ENCODE measurements at places on chromosomes 1 and 21. TPM values are rescaled to one million over a fixed set of nuclear protein-coding genes. Genes with fewer than 3 reads are reported as not detected.

- no peaks in the 10 kb centered on the region for H3K4me1 ChIP-seq
- no peak overlapping the region for H3K4me3 ChIP-seq
- no peak overlapping the region for H3K27ac ChIP-seq
- H3K36me3 ChIP-seq, result peaks cover 25% of the 10 kb centered on the region
- DNase-seq, result no peak
Measured at GRCh38 chr1:110040548-110040947, 6.1 kb downstream of the STRIP1 start.

- H3K27ac ChIP-seq, result no peak overlapping the region
- no peak for DNase-seq
Measured at GRCh38 chr1:224138198-224138597, 24.3 kb downstream of the FBXO28 start.

DNA sequence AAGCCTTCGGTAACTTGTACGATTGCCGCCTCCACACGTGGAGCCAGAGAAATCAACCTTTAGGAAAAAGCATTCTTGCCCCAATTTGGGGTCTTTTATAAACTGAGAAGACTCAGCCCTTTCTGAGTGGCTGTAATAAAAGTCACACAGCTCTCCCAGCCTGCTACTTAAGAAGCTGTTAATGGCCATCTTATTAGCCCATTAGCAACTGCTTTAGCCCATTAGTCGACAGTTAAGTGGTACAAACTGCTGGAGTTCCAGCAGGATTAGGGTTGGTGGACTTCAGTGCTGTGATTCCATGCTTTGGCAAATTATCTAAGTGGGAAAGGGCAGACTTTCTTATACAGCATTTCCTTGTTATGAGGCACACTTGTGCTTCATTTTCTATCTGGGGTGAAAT, 461.3 kb downstream of the RPS6KC1 start:
- H3K27ac ChIP-seq, result no peak overlapping the region
- no peak overlapping the region for H3K4me3 ChIP-seq
- no peak for DNase-seq
- H3K36me3 ChIP-seq, result no peaks in the 10 kb centered on the region
- no peaks in the 10 kb centered on the region for H3K4me1 ChIP-seq

DIPK1A gene
- polyA plus RNA-seq, result 3.0 TPM

DNA sequence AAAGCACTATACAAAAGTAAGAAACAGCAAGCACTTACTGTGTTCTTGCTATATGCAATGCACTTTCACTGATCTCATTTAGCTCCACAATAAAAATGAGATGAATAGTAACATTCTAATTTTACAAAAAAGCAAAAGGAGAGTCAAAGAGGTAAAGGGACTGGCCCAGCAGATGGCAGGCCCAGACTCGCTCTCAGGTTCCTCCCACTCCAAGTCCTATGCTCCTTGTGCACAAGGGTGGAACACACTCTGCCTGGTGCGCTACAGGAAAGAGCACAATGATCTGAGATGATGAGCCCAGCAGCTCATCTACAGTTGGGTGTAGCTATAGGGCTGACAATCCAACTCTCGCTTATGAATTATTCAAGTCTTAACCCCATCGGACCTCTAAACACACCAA, 94.1 kb upstream of the LYST start:
- no peak overlapping the region for H3K27ac ChIP-seq
- DNase-seq, result no peak
- H3K4me3 ChIP-seq, result no peak overlapping the region
- no peaks in the 10 kb centered on the region for H3K27me3 ChIP-seq
- no peaks in the 10 kb centered on the region for H3K4me1 ChIP-seq
- no peaks in the 10 kb centered on the region for H3K36me3 ChIP-seq

TCEA3 gene
- 27.8 TPM for polyA plus RNA-seq

- H3K4me3 ChIP-seq, result no peak overlapping the region
- no peaks in the 10 kb centered on the region for H3K36me3 ChIP-seq
- H3K27me3 ChIP-seq, result no peaks in the 10 kb centered on the region
- H3K4me1 ChIP-seq, result no peaks in the 10 kb centered on the region
- H3K27ac ChIP-seq, result no peak overlapping the region
- DNase-seq, result peak; percentile 3
Measured at GRCh38 chr21:31132574-31133242, 94.4 kb upstream of the KRTAP19-8 start.

- no peak for DNase-seq
- no peak overlapping the region for H3K4me3 ChIP-seq
- H3K36me3 ChIP-seq, result peaks cover 24% of the 10 kb centered on the region
Measured at GRCh38 chr1:37549341-37549740, 4.8 kb downstream of the SNIP1 start.

DNA sequence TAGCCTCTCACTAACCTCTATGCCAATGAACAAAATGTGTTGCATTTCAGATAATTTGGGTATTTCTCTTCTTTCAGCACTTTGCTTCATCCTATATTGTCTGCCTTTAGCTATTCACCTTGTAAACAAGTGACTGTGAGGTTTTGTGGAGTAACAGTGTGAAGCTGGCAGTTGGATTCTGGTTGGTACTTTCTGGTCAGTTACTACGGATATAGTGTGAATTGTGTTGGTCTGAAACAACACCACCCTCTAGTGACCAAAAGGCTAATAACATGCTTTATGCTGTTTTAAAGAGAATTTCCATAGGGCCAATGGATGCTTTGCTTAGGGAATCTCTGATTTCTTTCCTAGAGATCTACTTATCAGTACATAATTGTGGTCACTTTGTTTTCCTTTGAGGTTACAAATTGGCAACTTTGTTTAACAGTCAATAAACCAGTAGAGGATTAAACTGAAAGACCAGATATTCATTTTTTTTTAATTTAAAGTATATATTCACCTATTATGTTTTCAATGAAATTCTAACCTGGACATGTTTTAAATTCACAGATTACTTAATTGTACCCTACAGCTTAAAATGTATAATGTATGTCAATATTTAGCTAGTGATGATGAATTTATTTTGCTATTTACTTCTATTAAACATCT, 2.5 kb upstream of the PTGER3 start:
- peaks cover 3% of the 10 kb centered on the region for H3K27me3 ChIP-seq
- H3K27ac ChIP-seq, result no peak overlapping the region
- peak; percentile 81 for DNase-seq
- H3K4me3 ChIP-seq, result no peak overlapping the region

SNIP1 gene
- polyA plus RNA-seq, result 5.1 TPM

DNA sequence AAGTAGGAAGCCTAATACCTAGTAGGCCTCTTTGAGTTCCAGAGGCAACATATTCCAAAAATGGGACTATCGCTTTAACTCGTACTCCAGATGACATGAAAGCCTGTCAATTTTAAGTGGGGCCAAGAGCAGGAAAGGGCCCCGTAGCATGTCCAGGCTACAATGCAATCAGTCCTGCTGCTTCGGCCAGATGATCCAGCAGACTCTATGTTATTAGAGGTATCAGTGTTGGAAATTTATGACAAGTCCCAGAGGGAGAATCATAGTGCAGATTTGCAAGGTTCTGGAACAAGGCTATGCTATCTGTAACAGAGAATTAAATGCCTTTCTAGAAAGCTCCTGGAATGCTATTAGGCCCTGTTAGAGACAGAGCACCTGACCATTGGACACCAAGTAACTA, 56.7 kb upstream of the SRP9 start:
- H3K27me3 ChIP-seq, result no peaks in the 10 kb centered on the region
- DNase-seq, result no peak
- no peak overlapping the region for H3K4me3 ChIP-seq
- no peak overlapping the region for H3K27ac ChIP-seq
- H3K36me3 ChIP-seq, result no peaks in the 10 kb centered on the region

LRRN2 gene
- 3.0 TPM for polyA plus RNA-seq

- H3K4me1 ChIP-seq, result peaks cover 21% of the 10 kb centered on the region
- DNase-seq, result no peak
- peak overlapping the region; percentile 94 for H3K27ac ChIP-seq
Measured at GRCh38 chr1:220878191-220879075, 810 bp upstream of the HLX start.

- DNase-seq, result peak; percentile 88
- H3K27ac ChIP-seq, result peak overlapping the region; percentile 64
- H3K36me3 ChIP-seq, result no peaks in the 10 kb centered on the region
- peaks cover 4% of the 10 kb centered on the region for H3K4me1 ChIP-seq
- no peak overlapping the region for H3K4me3 ChIP-seq
Measured at GRCh38 chr1:244065063-244065793, 14.1 kb downstream of the ZBTB18 start.

GBP6 gene
- polyA plus RNA-seq, result 0.09 TPM

GRCh38 chr1:244854865-244855578, 9.3 kb downstream of the HNRNPU start:
- H3K27me3 ChIP-seq, result no peaks in the 10 kb centered on the region
- H3K4me1 ChIP-seq, result peaks cover 15% of the 10 kb centered on the region
- H3K4me3 ChIP-seq, result no peak overlapping the region
- no peak for DNase-seq
- no peak overlapping the region for H3K27ac ChIP-seq
- peaks cover 29% of the 10 kb centered on the region for H3K36me3 ChIP-seq

RASSF5 gene
- polyA plus RNA-seq, result 3.2 TPM

GRCh38 chr1:107830526-107830925, 134.5 kb downstream of the VAV3 start:
- no peaks in the 10 kb centered on the region for H3K27me3 ChIP-seq
- H3K4me1 ChIP-seq, result peaks cover 4% of the 10 kb centered on the region
- no peak overlapping the region for H3K4me3 ChIP-seq
- no peaks in the 10 kb centered on the region for H3K36me3 ChIP-seq
- H3K27ac ChIP-seq, result no peak overlapping the region

GRCh38 chr1:192445839-192446489, 129.2 kb downstream of the RGS21 start:
- DNase-seq, result peak; percentile 70
- no peaks in the 10 kb centered on the region for H3K27me3 ChIP-seq
- H3K4me3 ChIP-seq, result no peak overlapping the region

GRCh38 chr21:42066521-42066920, 4.6 kb upstream of the UMODL1 start:
- no peaks in the 10 kb centered on the region for H3K27me3 ChIP-seq
- H3K36me3 ChIP-seq, result no peaks in the 10 kb centered on the region
- no peak overlapping the region for H3K27ac ChIP-seq
- H3K4me1 ChIP-seq, result peaks cover 4% of the 10 kb centered on the region

DNA sequence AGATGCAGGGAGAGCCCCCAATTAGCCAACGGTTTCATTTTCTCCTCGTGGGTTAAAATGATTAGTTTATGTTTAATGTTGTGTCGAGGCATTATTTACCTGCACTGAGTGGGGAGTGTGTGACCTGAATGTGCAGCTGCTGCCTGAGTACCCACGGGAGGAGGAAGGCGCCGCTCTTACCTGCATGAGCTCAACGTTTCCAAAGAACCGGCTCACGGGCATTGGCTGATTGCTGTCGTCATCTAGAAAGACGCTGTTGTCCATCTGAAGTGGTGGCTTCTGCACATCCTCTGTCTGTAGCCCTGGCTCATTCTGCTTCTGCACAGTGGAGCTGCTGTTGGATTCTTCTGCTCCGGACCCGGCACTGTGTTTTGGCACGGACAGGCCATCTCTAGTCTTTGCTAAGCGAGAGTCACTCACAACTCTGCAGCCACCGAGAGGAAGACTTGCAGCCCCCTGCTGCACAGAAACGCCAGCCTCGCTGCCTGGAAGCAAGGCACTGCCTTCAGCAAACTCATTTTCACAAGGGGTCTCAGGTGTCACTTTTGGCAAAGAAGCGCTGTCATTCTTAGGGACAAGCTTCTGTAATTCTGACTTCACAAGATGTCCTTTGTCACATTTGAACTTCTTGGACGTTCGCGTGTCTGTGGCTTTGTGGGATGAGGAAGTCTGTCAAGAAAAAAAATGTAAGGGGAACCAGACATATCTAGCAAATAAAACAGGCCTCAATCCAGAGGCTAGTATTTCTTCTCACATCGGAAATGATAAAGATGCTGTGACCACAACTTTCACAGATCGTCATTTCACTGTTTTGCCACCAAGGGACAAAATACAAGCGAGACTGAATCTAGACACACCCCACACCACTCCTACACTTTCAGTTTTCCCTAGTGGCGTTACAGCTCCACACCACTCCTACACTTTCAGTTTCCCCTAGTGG, 9.4 kb downstream of the C1orf174 start:
- no peaks in the 10 kb centered on the region for H3K4me1 ChIP-seq
- H3K36me3 ChIP-seq, result peaks cover 51% of the 10 kb centered on the region
- H3K27me3 ChIP-seq, result no peaks in the 10 kb centered on the region
- no peak overlapping the region for H3K4me3 ChIP-seq
- no peak for DNase-seq

- peak; percentile 28 for DNase-seq
- H3K27ac ChIP-seq, result peak overlapping the region; percentile 85
- H3K36me3 ChIP-seq, result no peaks in the 10 kb centered on the region
- peak overlapping the region; percentile 70 for H3K4me3 ChIP-seq
- no peaks in the 10 kb centered on the region for H3K4me1 ChIP-seq
Measured at GRCh38 chr1:50976890-50977574, 7.0 kb downstream of the CDKN2C start.

GRCh38 chr21:16302851-16303282, 573.1 kb downstream of the USP25 start:
- no peak for DNase-seq
- no peaks in the 10 kb centered on the region for H3K36me3 ChIP-seq
- H3K4me1 ChIP-seq, result no peaks in the 10 kb centered on the region
- no peak overlapping the region for H3K4me3 ChIP-seq
- H3K27ac ChIP-seq, result no peak overlapping the region

- no peak for DNase-seq
- H3K27ac ChIP-seq, result no peak overlapping the region
- H3K27me3 ChIP-seq, result no peaks in the 10 kb centered on the region
- H3K36me3 ChIP-seq, result no peaks in the 10 kb centered on the region
- H3K4me3 ChIP-seq, result no peak overlapping the region
Measured at GRCh38 chr1:167483790-167484189, 34.5 kb downstream of the CD247 start.

DNA sequence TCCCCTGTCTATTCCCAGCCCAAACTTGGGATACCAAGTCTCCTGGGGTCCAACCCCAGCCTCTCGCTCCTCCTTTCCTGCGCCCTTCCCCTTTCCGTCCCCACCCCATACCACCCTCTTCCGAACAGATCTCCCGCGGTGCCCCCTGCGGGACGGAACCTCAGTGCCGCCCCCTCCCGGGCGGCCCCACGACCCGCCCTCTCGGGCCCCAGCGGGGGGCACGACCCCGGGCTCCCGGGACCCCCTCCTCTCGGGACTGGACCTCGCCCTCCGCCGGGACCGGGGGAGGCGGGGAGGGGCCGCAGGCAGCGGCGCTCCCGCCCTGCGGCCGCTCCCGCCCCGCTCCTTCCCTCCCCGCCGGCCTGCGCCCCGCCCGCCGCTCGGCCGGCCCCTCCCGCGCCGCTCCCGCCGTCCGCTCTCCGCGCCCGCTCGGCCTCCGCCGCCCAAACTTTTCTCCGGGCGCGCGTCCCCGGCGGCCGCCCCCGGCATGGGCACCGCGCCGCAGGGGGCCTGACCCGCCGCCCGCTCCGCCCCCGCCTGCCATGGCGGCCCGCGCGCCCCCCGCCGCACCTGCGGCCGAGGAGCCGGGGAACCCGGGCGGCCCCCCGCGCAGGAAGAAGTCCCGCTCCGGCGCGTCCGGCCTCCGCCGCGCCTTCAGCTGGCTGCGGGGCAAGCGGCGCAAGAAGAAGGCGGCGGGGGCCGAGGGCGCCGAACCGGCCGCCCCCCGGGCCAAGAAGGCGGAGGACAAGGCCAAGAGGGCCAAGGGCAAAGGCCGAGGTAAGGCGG, 39.0 kb upstream of the SYNC start:
- peak; percentile 79 for DNase-seq
- no peaks in the 10 kb centered on the region for H3K27me3 ChIP-seq
- H3K4me1 ChIP-seq, result peaks cover 5% of the 10 kb centered on the region
- H3K27ac ChIP-seq, result peak overlapping the region; percentile 94
- H3K36me3 ChIP-seq, result no peaks in the 10 kb centered on the region
- peak overlapping the region; percentile 87 for H3K4me3 ChIP-seq

All from small intestine (tissue), 16 donors.